ENCODE measurements at places on chromosomes 4 and X.

- no peak for DNase-seq
Measured at GRCh38 chr4:115260195-115260594, 146.8 kb upstream of the NDST4 start.

GRCh38 chr4:105215609-105216313 is 69.1 kb downstream of the TET2 start:
- DNase-seq, result no peak

GRCh38 chr4:186738421-186738820 is 14.8 kb upstream of the FAT1 start:
- no peak for DNase-seq

DNA sequence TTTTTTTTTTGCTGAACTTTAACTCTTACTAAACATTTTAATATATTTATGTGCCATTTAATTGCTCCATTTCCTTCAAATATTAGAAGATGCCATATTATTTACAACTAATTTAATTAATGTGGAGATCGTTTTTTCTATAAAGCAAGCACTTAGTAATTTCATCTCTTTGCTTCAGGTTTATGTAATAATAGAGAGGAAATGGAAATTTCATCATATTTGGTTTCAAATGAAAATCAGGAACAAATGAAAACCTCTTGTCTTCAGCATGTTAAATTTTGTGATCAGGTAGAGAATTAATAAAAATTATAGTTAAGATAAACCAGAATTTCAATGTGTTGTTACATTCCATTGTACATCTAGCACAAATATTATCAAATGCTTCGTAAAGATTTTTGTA is 120.1 kb downstream of the SYNPO2 start:
- DNase-seq, result no peak

- DNase-seq, result no peak
Measured at GRCh38 chr4:25103418-25103817, 56.8 kb downstream of the SEPSECS start.

DNA sequence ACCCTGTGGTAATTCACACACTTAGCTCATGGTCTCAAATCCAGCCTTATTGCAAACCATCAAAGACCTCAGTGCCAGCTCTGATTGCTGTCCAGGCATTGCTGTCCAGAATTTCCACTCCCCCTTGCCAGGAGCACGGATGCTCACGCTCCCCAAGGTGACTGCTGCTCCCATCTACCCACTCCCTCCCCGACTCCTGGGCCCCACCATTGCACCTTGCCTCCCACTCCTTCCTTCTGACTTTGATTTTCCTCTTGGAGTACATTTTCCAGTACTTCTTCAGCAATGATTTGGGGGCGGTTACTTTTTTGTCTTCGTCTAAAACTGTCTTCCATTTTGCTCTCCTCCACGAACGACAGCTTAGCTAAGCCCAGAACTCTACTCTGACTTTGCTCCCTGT is 11.5 kb downstream of the ZFYVE28 start:
- DNase-seq, result no peak

DNA sequence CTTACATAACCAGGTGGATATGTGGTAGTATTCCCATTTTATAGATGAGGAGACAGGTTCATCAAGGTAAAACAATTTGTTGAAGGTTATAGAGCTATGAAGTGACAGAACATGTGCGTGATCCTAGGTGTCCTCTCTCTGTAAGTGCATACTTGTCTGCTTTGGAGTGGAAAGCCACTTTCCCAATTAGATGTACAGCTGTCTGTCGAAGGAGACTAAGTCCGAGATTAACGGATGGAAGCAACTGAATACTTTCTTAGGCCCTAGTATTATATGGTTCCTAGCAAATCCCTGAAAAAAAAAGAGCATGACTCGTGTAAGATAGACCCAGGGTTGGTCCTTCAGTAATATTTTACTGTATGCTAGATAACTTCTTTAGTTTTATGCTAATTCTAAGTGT is 19.7 kb downstream of the TMEM131L start:
- DNase-seq, result no peak

DNA sequence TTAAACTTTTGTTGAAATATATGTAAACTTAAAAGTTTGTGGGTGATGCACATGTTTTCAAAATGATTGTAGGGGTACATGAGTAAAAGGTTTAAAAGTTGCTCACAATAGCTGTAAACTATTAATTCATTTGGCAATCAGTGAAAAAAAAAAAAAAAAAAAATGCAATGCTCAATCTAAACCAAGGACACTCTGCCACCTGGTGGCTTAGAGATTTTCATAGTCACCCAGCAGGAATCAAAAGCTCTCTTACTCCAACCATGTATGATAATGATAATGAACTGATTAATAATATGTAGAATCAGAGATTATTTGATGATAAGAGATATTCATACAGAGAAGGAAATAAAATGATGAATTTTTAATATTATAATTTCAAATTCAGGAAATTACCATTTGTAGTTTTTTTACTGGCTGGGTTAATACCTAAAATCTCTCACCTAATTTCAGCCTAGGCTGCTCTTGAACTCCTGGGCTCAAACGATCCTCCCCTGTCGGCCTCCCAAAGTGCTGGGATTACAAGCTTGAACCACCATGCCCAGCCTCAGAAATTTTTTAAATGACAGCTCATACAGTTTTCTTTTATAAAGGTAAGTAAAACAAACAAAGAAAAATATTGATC is 46.9 kb upstream of the SLC25A4 start:
- no peak for DNase-seq

DNA sequence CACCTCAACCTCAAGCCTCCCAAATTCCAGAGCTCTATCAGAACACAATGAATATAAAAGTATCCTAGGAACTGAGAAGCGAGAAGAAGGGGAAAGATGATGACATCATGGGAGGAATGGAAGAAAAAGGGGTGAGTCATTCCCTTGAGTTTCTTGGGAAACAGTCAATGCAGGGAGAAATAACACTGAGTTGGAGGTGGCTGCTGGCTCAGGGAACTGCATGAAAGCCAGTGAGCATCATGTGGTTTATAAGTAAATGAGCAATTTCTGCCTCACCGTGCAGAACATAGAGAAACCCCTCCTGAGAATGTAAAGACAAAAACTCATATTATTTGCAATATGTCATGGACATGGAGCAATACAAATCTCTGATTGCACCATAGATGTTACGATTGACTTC is 73.3 kb downstream of the SHOX start:
- no peak for DNase-seq

GRCh38 chrX:109830704-109831206 is 97.7 kb upstream of the ACSL4 start:
- no peak for DNase-seq

DNA sequence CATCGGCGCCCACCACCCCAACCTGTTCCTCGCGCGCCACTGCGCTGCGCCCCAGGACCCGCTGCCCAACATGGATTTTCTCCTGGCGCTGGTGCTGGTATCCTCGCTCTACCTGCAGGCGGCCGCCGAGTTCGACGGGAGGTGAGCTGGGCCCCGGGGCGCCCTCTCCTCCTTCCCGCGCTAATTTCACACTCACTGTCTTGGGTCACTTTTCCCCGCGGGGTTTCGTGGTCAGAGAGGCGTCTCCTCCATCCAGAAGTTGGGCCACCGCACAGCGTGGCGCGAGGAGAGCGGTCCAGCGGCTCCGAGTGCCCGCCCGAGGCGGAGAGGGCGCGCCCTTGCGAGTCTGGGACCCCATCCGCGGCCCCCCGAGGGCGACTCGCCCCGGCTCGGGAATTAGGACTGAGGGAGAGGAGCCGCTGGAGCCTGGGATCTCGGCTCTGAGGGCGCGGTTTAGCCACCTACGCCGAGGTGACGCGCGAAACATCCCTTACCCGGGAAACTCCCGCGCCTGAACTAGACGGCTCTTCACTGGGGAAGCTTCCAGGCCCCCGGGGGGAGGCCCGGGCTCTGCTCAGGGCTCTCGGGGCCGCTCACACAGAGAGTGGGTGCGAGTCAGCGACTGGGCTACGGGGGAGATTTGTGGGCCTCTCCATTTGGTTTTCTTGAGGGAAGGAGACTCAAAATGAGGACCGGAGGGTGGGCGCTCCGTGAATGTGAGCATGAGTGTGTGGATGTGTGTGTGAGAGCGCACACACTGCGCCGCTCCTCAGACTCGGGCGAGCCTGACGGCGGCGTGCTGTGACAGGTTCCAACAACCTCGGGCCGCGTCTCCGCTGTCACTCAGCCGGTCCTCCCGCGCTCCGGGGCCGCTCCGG is 551 bp downstream of the NPNT start:
- DNase-seq, result no peak

- no peak for DNase-seq
Measured at GRCh38 chrX:30663322-30663721, 10.1 kb downstream of the GK start.
